ENCODE measurements at places on chromosomes 3 and 15.

GRCh38 chr3:171320750-171321558, 139.3 kb downstream of the TNIK start:
- peak; percentile 35 for DNase-seq

DNA sequence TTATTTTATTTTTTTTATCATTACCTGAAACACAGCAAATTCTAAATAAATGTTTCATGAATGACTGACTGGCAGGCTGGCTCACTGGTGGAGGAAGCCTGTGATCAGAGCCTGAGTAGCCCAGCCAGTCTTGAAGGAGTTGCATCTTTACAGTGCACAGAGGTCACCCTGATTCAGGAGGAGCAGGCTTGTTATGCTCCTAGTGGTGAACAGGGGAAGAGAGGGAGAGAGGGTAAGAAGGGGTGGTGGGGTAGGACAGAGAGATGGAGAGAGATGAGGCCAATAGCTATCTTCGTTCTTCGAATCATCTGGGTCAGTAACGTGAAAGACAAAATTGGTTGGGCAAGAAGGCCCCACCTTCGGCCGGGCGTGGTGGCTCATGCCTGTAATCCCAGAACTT, 202.6 kb upstream of the MCTP2 start:
- DNase-seq, result no peak

DNA sequence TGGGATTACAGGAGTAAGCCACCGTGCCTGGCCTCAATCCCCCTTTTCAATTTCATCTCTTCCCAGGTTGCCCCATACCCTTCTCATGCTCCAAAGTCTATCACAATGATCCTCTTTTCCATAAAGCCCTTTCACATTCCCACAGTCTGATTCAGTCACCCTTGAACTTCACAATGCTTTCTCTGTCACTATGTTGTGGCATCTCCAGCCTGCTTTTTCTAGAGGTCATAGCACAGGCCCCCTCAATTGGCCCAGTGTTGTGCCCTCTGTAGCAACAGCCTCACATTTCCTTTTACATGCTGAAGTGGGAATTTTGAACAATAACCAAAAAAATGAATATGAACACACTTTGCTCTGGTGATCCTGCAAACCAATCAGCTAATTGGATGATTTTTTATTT, 21.5 kb downstream of the DRD3 start:
- no peak for DNase-seq

DNA sequence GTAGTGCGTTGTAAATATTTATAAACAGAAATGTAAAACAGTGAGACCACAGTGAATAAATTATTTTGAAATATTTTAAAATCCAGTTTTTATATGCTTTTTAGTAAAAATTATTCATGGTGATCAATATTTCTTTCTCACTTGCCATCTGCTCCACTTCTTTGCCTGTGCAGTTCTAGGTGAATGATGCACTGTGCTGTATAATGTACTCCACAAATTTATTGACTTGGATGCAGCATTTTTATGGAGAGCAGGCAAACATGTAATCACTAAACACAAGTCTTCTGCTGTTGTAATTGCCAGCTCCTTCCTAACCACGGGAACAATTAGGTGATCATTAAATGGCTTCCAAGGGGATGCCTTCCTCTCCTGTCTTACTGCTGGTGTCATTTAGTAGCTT, 395.9 kb downstream of the PTPRG start:
- no peak for DNase-seq

GRCh38 chr15:71051539-71051938, 63.7 kb upstream of the THSD4 start:
- no peak for DNase-seq

All from SK-N-DZ (cell line).